Stimulated activated CD4-positive, alpha-beta T cell treated with anti-CD3 and anti-CD28 coated beads, Interleukin-1b, Interleukin-23, amount 100 ng/mL, for 48 hours (primary cell): ENCODE measurements at places on chromosomes 1 and 21.

DNA sequence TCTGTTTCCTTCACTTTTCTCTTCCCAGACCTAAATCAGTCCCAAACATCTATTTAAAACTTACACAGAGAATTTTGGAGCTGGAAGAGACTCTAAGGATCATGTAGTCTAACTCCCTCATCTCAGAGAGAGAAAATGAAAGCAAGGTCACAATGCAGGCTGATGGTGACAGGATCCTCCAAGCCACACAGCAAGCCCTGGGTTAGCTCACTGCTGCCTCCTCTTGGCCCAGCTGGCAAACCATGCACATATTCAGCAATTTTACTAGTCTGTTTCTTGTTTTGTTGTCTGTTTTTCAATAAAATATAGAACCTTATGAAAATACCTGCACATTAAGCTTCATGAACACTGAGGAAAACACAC, 27.7 kb upstream of the LY9 start:
- peak; percentile 85 for DNase-seq

GRCh38 chr1:6071219-6071618, 25.5 kb downstream of the KCNAB2 start:
- DNase-seq, result no peak

GRCh38 chr1:226498640-226499008, 49.9 kb upstream of the STUM start:
- DNase-seq, result no peak

DNA sequence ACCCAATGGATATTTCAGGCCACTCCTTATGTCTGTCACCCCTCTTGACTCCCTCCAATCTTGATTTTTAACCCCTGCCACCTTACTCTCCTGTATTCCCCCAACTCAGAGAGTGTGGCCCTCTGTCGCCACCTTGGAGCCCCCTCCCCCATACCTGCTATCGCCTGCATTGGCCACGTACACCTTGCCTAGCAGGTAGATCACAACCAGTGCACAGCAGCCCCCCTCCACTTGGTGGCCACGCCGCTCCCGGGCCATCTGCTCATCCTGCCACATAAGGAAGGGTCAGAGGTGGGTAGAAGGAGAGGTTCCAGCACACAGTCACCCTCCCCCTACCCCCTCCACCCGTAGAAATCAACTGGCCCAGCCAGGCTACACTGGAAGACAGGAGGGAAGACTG, 2.9 kb downstream of the PPM1J start:
- no peak for DNase-seq

DNA sequence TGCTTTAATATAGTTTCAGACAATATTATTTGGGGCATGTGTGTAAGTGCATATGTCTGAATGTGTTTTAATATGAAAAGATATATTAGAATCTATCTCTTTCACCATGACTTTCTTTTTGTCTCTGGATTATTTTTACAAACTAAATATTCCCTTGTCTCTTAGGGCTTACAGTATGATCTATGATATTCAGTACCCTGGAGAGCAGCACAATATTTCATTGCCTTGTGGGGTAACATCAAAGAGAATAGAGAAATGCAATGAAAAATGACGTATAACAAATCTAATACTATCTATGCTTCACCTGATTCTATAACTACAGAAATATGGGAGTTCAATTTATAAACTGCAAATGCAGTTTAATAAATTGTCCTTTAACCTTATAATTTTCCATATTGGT, 2084.5 kb downstream of the MRPL39 start:
- DNase-seq, result no peak

- no peak for DNase-seq
Measured at GRCh38 chr1:234555390-234556024, 54.5 kb downstream of the IRF2BP2 start.

GRCh38 chr1:171250263-171250662, 2.0 kb downstream of the FMO1 start:
- no peak for DNase-seq

DNA sequence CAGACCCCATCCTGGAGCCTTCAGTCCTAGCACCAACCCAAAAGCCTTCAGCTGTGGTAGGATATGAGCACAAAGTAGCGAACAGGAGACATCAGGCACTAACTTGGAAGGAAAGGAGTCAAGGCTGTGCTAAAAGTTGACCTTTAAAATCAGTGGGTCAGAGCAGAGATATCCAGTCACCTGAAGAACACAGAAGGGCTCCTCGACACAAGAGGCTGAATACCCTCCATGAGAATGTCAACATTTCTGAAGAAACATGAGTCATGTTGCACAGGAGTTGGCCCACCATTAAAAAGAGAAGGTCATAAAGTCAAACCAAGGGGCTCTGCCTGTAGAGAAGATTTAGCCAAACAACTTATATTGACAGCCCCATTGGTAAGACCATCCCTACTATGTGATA, 172.5 kb downstream of the PLPP3 start:
- DNase-seq, result no peak

GRCh38 chr1:217088521-217089284, 365.5 kb upstream of the ESRRG start:
- DNase-seq, result no peak

DNA sequence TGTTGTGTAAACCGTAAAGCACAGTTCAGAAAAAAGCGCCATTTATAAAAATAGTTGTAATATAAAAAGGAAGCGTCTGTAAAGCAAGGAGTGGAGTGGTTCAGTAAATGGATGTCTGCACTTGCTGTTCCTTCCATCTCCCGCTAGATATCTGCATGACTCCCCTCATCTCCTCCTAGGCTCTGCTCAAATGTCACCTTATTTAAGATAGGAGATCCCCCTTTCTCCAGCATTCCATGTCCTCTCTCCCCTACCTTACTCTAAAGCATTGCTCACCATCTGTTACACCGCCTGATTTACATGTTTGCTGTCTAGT, 745 bp downstream of the MUL1 start:
- no peak for DNase-seq

GRCh38 chr1:207863893-207864535, 46.9 kb downstream of the CD34 start:
- DNase-seq, result peak; percentile 53

DNA sequence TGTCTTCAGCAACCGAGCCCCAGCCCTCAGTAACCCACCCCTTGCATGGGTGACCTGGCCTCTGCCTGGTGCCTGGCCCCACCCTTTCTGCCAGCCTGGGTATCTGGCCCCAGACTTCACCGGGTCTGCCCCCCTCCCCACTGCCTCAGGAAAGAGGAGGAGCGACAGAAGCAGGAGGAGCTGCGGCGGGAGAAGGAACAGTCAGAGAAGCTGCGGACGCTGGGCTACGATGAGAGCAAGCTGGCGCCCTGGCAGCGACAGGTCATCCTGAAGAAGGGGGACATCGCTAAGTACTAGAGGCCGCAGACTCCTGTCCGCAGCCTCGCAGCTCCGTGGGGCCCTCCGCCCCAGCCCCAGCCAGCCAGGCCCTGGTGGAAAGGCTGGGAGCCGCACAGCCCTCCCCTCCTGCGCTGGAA, 6.1 kb downstream of the TNFRSF25 start:
- peak; percentile 37 for DNase-seq

DNA sequence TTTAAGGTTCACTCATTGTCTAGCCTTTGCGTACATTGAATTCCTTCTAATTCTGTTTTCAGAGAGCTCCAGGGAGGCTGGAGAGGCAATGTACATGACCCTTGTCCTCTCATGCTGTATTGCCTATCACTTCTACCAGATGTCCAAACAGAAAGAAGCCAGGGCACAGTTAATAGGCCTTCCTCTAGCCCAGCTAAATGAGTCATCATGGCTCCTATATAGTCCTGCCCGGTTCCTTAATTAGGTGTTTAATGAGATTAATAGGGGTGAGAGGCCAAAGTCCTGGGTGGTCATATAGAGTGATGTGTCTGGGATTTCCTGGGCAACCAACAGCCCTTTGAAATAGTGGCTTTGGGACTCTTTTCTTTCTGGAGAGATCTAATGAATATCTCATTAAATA, 76.3 kb downstream of the ZSCAN20 start:
- DNase-seq, result no peak

DNA sequence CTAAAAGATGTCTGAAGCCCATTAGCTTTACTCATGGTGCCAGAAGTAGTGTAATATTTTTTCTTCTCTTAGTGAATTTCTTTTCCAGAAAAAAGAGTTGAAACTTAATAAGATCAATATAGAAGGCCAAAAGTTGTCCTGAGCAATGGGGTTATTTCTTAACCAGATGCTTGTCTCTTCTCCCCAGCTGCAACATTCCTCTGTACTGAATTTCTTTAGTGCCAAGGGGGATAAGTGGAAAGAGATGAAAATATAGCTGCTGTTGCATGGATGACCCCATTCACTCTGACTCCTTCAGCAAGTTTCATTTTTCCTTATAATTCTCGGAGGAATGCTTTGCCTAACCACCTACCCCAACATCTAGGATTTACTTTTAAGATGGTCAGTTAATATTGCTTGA, 675.0 kb downstream of the USP25 start:
- no peak for DNase-seq

DNA sequence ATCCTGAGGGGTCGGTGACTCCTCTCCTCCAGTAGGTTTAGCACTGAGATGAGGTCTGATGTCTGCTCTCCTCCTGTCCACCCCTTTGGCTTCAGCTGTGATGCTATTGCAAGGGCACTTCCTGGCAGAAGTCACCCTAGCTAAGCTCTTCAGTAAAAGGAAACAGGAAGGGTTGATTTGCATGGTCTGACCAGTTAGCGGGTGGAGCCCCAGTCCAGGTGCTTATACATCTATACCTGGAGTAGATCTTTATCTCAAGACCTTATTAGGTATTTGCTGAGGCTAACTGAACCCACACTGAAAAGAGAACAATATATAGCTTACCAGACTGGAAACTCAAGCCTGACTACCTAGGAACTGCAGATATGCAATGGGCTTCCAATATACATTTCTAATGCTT, 28.9 kb upstream of the NFASC start:
- no peak for DNase-seq

GRCh38 chr1:214850432-214851050, 232.0 kb upstream of the KCNK2 start:
- DNase-seq, result no peak

DNA sequence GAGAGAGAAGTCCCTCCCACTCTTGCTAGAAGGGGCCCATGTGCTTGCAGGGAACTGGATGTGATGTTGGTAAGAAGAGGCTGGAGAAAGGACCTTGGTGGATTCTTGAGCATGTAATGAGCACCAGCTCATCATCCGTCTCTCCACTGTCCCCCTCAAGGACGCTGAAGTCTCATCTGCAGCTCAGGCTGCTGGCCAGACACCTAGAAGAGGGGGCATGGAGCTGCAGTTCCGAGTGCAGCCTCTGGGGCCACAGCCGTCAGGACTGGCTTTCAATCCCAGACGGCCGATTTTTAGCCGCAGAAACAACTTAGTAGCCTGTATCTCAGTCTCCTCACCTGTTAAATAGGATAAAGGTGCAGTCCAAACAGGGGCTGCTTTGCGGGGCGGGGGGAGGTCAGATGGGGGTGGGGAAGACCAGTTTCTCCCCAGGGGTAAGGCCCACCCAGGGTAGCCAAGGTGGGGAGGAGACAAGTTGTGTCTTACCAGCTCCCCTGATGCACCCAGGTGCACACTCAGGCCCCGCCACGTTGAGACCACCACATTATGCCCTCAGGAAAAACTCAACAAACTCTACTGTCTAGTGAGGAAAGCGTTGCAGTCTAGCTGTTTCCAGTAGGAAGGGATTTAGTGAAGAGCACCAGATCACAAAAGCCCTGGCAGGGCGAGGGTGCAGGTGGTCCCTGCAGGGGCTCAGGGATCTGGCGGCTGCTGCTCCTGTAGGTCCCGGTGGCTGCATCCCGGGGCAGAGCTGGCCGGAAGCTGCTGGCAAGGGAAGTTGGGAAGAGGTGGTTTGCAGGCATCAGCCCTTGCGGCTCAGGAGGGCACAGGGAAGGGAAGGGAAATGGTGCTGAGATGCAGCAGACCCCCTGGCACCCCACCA, 29.5 kb downstream of the LDLRAP1 start:
- DNase-seq, result peak; percentile 46
